ENCODE measurements at places on chromosomes 4 and X.

DNA sequence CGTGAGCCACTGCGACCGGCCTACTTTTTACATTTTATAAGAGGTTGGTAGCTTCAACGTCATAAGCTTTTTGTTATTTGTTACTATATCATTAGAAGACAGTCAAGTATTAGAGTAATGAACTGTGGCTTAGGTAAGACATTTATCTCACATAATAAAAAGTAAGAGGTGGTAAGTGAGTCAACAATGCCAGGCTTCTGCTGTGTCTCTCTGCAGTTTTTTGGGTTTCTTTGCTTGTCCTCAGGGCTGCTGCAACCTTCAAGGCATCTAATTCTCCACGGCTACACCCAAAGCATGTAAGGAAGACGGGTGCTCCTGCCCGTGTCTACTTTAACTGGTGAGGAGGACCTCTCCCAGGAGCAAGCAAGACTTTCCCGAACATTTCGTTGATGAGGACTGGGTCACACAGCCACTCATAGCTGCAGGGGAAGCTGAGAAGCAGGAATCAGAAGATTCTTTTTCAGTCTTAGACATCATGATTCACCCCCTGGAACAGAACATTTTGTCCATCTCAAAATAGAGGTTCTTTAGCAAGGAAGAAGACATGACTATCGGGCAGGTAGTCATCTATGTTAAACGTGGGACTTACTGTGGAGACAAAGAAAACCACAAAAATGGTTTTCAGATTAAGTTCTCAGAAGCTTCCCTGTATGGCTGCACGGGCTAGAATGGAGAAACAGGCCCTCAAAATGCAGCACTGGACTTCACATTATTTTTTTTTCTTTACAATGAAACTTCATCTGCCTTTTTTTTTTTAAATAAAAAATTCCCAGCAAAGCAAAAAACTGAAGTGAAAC, 13.0 kb upstream of the RHOH start:
- DNase-seq: no peak

DNA sequence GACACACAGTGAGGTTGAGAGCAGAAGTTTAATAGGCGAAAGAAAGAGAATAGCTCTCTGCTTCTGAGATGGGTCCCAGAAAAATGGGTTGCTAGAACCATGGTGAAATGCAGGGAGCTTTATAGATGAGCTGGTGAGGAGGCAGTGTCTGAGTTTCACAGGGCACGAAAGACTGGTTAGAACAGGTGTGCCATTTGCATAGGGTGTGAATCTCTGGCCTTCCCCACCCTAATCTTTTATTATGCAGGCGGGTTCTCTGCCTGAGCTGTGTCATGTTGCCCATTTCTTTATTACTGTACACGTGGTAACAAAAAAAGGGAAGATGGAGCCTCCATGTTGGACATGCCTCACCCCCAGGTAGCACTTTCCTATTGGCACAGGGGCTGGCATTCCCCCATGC, 39.1 kb downstream of the FUNDC1 start:
- DNase-seq: no peak

DNA sequence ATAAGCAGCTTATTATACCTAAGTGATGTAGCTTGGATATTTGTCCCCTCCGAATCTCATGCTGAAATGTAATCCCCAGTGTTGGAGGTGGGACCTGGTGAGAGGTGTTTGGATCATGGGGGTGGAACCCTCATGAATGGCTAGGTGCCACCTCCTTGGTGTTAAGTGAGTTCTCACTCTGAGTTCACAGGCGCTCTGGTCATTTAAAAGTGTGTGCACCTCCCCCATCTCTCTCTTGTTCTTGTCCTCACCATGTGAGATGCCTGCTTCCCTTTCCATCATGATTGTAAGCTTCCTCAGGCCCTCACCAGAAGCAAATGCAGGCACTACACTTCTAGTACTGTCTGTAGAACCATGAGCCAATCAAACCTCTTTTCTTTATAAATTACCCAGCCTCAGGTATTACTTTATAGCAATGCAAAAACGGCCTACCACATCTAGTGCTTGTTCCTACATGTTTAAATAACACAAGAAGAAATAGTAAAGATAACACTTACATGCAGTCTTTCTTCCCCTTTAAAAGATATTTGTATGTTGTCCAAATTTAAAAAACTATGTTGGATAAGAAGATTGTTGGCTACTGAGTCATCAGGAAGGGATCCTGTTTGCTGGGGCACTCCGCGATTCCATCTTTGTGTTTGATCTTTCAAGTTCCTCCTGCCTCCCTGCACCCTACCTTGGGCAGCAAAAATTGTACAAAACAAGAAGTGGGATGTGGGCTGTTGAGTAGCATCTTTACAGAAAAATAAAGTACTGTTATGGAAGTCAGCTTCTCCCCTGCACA, 29.7 kb downstream of the PPP1R2C start:
- DNase-seq: no peak

- no peak for DNase-seq
Measured at GRCh38 chrX:137172317-137172948, 138.6 kb upstream of the GPR101 start.

- no peak for DNase-seq
Measured at GRCh38 chr4:131347816-131348215, 1801.3 kb upstream of the PCDH10 start.

GRCh38 chr4:78971326-78971725, 32.1 kb upstream of the PAQR3 start:
- DNase-seq: no peak

DNA sequence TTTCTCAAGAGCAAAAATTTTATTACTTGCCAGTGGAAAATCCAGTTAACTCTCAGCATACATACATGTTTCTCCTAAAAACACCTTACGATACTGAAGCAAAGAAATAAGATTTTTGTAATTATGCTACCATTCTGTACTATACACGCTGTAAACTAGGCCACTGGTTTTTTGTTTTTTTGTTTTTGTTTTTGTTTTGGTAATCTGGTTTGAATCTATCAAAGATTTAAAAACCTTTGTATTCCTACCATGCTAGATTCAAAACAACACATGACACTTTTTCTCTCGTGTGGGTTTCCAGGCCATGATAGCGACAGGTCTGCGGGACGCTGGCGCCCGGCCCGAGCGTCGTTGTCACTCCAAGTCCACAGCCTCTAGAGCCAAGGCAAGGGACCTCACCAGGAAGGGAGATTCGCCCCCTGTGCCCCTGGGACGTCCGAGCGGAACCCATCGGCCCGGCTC, 723 bp downstream of the TMEM192 start:
- DNase-seq: no peak

- DNase-seq: no peak
Measured at GRCh38 chr4:140686796-140687195, 69.4 kb downstream of the TBC1D9 start.

DNA sequence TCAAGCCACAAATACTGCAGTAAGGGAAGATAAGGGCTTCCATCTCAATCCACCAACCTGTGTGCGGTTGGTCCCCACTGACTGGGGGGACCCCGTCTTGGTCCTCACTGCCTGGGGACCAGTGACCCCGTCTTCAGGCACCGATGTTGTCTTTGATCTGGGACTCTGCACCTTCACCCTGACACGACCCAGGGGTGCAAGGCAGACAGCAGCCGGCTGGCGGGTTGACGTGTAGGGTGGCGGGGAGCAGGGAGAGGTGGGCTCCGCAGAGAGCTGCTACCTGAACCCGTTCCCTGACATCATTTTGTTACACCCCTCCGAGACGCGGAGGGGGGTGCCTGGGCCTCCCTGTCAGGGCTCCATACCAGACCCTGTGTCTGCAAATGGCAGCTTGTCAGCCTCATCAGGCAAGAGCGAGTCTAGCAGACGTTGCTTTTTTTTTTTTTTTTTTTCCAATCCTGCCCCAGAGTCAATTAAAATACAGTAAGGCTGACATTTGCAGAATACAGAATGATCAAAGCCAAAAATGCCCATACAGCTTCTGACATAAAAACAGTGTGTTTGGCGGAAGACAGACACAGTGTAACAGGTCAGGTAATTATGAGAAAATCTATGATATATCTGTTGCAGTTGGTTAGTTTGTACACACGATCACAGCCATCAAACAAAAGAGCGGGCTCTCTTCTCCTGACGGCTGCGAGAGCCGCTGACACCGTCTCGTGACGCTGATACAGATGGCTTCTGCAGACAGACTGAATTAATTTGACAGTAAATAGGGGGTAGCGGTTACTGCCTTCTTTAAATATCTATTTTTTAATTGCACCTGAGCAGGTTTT, 118.6 kb downstream of the CRLF2 start:
- no peak for DNase-seq

DNA sequence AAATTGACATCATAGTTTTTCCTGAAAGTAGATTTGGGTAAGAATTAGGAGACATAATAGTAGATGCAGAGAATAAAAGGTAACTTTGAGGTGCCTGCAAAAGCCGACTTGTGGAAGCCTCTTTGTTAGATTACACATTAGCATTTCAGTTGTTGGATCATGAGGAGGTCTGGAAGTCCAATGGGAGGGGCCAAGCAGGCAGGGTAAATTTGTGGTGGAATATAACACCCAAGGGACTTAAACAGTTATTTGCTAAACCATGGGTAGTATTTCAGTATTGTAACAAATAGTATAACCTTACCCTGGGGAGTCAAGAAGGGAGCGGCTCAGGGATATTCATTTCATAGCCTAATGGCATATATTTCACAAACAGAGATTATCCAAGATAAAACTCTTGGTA, 810.7 kb upstream of the AMOT start:
- DNase-seq: no peak

DNA sequence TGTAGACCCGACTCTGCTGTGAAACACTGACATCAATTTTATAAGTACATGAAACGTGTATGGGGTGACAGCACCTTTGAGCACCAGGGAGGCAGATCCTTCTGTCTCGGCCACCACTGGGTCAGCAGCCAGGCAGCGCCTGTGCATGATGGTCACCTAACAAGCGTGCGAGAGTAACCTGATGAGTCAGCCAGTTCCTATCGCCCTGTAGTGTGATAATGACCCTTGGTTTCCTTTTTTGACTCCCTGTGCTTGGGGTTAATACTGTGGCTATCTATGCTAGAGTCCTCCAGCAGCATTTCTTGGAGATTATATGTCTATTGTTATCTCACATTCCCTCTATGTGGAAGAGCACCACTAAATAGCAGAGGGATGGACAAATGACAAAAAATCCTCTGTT, 101.6 kb downstream of the NPNT start:
- no peak for DNase-seq

DNA sequence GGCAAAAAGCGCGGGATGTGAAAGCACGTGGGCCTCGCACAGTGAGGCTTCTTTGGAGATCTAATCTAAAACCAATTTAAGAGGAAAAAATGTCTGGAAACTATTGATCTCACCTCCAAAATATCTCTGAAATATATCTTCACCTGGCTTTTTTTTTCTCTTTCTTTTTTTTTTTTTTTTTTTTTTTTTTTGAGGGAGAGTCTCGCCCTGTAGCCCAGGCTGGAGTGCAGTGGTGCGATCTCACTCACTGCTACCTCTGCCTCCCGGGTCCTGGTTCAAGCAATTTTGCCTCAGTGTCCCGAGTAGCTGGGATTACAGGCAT, 383 bp upstream of the ZMAT1 start:
- no peak for DNase-seq

GRCh38 chr4:184021389-184021788, 116.3 kb downstream of the STOX2 start:
- no peak for DNase-seq

- no peak for DNase-seq
Measured at GRCh38 chr4:121686255-121686654, 10.5 kb downstream of the ANXA5 start.

- no peak for DNase-seq
Measured at GRCh38 chrX:153702336-153703035, 14.8 kb downstream of the SLC6A8 start.

DNA sequence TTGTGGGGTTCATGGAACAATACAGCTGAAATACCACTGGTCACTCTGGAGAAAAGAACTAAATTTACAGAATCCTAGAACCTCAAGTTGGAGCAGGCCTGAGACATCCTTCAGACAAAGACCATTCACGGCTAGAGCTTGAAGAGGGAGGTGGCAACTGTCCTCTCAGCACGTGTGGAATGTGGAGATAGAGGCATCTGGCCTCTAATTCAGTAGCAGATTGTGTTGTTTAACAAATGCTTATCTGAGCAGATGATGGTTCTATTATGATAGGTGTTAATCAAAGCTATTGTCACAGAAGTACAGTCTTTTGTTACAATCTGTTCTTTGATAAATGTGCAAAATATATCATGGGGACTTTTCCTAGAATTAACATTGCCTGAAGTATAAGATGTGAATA, 121.7 kb upstream of the KCNIP4 start:
- no peak for DNase-seq

- DNase-seq: no peak
Measured at GRCh38 chr4:31905363-31905762, 1185.2 kb downstream of the PCDH7 start.

DNA sequence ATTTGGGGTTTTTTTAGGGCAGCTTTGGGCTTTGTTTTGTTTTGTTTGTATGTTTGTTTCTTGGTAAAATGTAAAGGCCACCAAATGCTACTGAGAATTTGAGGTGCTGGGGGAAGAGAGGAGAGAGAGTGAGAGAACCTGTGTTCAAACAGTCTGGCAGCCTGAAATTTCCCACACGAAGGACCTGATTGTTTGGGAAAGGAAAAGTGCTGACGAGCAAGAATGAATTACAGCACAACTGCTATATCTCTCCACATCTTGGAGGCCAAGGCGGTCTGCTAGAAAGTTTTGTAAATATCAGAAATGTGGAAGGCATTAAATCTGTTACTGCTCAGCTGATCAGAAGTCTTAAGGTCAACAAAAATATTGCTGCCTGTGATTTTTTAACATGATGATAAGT, 170.5 kb downstream of the PALLD start:
- no peak for DNase-seq

GRCh38 chr4:55399581-55399980, 3.8 kb downstream of the TMEM165 start:
- DNase-seq: no peak

DNA sequence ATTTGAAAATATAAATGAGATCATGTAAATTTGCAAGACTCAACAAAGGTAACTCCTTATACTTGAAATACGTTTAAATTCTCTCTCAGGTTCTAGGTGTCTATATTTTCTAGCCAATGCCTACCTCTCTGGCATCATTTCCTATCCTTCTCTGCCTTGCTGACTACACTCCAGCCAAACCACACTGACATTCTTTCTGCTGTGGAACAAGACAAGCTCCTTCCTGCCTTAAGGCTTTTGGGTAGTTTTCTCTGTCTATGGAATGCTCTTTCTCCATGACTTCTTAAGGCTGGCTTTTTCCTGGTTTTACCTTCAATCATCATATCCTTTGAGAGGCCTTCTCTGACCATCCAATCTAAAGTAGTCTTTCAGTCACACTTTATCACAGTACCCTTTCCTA, 201.0 kb downstream of the SPRY1 start:
- DNase-seq: no peak

DNA sequence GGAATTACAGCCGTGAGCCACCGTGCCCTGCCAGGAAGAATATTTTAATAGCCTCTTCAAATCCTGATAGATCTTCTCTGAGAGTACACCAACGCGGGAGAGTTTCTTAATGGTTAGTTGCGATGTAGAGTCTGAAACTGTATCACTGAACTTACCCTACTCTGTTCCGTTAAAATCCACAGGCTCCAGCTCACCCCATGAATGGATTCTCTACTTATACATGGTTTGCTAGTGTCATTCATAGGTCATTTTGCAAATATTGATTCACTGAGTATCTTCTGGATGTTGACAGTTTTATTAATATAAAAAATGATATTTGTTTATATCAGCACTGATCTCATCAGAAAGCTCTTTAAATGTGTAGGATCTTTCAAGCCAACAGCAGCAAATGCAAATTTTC, 99.9 kb downstream of the FAM193A start:
- no peak for DNase-seq

- DNase-seq: no peak
Measured at GRCh38 chr4:139419388-139419914, 34.5 kb upstream of the RAB33B start.
